A549 (cell line): ENCODE measurements at places on chromosomes 5 and 9.

- no peak for DNase-seq
Observed at GRCh38 chr5:173094012-173094661, 38.0 kb downstream of the CREBRF start.

DNA sequence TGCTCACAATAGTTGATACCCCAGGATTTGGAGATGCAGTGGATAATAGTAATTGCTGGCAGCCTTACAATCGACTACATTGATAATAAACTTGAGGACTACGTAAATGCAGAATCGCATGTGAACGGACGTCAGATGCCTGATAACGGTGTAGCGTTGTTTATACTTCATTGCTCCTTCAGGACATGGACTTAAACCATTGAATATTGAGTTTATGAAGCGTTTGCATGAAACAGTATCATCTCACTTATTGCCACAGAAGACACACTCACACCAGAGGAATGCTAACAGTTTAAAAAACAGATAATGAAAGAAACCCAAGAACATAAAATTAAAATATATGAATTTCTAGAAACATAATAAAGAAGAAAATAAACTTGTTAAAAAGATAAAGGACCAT is 101.6 kb downstream of the GABBR2 start:
- no peak for DNase-seq

DNA sequence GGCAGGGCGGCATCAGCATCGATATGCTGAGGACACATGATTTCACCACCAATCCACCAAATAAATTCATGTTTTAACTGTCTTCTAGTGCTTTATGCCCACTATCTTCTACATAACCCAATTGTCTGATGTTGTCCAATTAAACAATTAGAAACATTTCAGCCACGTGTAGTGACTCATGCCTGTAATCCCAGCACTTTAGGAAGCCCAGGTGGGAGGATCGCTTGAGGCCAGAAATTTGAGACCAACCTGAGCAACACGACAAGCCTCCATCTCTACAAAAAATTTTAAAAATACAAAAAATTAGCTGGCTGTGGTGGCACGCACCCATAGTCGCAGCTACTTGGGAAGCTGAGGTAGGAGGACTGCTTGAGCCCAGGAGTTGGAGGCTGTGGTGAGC is 128.1 kb downstream of the MYO10 start:
- no peak for DNase-seq

GRCh38 chr9:87954230-87954629 is 20.1 kb downstream of the CDK20 start:
- DNase-seq = no peak

GRCh38 chr9:113888976-113889375 is 12.9 kb downstream of the ZNF618 start:
- no peak for DNase-seq

DNA sequence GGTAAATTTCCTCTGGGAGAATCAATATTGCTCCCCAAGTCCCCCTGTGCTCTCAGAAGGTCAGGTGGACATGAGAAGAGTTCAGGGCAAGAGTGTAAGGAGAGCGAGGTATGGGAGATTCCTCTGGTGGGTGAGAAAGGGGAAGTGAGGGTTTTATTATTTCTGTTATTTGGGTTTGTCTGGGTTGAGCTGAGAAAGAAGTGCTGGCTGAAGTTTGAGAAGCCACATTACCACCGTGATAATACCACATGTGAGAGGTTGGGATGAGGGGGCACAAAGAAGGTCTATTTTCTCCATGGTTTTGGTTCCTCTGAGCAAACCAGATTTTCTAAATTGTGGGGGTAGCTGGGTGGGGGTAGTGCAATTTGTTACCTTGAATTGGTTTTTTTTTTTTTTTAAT is 350.4 kb downstream of the OSTF1 start:
- no peak for DNase-seq

- no peak for DNase-seq
Observed at GRCh38 chr9:127549218-127549617, 62.9 kb upstream of the STXBP1 start.
